ENCODE measurements at places on chromosomes 1 and 21. TPM values are rescaled to one million over a fixed set of nuclear protein-coding genes. Genes with fewer than 3 reads are reported as not detected.

CA6 gene
- total RNA-seq, result not detected

GJC2 gene
- 1.6 TPM for total RNA-seq

ASAP3 gene
- total RNA-seq, result 59.6 TPM

UBXN10 gene
- 0.22 TPM for total RNA-seq

L1TD1 gene
- 0.84 TPM for total RNA-seq

RIPPLY3 gene
- 0.09 TPM for total RNA-seq

ZNF691 gene
- total RNA-seq, result 9.9 TPM

CDA gene
- 0.13 TPM for total RNA-seq

SGIP1 gene
- total RNA-seq, result 1.7 TPM

FAM151A gene
- total RNA-seq, result not detected
